ENCODE measurements at places on chromosomes 11 and 22.

DNA sequence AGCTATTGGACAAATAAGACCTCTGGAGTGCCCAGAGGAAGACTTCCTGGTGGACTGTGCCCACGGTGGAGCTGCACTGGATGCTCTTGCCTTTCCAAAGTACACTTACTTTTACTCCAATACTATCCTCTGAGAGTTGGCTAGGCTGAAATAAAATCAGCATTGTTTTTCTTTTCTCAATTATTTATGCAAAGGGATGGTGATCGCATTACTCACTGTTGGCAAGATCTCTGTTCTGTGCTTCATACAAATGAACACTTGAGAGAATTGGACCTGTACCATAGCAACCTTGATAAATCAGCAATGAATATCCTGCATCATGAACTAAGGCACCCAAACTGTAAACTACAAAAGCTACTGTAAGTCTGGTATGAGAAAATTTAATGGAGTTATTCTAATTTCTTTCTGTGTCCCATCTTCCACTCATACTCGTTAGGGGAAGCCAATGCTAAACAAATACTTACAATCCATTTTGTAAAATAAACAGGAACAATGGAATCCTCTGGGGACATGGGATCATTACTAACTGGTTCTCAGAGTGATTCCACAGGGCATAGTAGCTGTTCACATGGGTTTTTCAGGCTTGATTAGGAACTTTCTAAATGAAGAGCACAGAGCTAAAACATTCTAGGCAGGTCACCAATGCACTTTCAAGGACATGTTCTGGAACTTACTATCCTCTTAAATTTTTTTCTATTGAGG, 26.3 kb downstream of the NLRP14 start:
- DNase-seq, result no peak

- DNase-seq, result no peak
Measured at GRCh38 chr11:120198787-120199469, 11.9 kb upstream of the OAF start.

DNA sequence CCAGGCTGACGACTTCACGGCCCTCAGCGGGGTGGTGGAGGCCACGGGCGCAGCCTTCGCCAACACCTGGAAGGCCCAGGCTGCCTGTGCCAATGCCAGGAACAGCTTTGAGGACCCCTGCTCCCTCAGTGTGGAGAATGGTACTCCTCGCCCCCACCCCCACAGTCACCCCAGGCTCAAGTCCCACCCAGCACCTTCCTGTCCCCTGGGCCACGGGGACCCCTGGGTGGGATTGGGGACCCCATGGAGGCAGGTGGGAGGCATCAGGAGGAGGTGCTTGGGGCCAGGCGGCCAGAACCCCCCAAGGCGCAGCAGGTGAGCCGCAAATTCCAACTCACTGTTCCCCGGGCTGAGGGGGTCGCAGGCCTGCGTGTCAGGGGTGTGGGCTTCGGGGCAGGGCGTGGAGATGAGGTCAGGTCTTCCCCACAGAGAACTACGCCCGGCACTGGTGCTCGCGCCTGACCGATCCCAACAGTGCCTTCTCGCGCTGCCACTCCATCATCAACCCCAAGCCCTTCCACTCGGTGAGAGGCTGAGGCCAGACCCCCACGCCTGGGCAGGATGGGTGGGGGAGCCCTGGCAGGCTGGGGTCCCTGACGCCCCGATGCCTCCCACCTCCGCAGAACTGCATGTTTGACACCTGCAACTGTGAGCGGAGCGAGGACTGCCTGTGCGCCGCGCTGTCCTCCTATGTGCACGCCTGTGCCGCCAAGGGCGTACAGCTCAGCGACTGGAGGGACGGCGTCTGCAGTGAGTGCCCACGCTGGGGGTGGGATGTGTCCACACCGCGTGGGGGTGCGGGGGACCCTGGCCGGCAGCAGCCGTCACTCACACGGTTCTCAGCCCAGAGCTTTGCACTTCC, 9.4 kb downstream of the MUC5B start:
- no peak for DNase-seq

DNA sequence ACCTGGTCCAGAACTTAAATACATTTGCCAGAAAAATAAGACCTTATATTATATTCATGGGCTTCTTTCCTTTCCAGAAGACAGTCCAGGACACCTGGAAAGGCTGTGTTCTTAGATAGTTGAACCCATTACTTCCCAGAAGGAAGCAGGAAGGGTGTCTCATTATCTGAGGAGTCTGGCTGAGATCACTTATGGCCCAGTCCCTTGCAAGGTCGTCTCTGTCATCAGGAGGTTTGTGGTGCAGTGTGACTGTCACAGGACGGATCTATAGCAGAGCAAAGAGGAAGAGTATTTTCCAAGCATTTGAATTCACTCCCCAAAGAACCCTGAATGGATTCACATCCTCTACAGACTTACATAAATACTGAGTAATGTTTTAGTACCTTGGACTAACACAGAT, 270.7 kb upstream of the MTNR1B start:
- DNase-seq, result no peak

DNA sequence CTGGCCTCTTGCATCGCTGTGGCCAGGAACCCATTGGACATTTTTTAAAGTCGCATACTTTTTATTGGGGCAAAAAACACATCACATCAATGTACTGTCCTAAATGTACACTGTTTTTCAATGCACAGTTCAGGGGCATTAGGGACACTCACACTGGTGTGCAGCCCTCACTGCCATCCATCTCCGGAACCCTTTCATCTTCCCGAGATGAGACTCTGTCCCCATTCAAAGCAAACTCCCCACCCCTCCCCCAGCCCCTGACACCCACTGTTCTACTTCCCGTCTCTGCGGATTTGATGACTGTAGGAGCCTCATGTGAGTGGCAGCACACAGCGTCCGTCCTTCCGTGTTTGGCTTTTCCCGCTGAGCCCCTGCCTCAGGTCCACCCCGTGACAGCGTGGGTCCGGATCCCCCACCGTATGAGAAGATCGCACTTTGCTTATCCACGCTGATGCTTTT, 41.8 kb upstream of the TH start:
- peak; percentile 23 for DNase-seq

DNA sequence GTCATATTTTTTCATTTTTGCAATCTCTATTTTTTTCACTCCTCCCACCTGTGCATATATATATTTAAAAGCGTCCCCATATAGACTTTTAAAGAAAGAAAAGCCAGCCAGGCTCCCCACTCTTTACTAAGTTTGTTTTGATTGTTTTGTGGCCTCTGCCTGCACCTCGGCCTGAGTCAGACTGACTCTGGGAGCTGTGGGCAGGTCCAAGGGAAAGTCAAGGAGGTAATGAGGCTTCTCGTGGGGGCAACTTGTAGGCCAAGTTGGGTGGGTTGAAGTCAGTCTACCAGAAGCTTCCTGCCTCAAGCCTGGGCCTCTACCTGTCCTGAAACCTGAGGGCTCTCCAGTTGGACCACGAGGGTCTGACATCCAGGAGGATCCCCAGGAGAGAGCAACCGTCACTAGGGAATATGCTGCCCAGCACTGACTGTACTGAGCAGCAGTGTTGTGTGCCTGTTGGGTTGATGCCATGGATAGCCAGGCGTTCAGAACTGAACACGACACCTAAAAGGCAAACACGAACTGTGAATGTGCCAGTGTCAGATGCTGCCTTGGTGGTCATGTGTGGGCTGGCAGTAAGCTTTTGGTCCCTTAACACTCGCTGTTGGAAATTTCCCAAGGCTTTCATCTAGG, 58.8 kb downstream of the BMAL1 start:
- DNase-seq, result no peak

DNA sequence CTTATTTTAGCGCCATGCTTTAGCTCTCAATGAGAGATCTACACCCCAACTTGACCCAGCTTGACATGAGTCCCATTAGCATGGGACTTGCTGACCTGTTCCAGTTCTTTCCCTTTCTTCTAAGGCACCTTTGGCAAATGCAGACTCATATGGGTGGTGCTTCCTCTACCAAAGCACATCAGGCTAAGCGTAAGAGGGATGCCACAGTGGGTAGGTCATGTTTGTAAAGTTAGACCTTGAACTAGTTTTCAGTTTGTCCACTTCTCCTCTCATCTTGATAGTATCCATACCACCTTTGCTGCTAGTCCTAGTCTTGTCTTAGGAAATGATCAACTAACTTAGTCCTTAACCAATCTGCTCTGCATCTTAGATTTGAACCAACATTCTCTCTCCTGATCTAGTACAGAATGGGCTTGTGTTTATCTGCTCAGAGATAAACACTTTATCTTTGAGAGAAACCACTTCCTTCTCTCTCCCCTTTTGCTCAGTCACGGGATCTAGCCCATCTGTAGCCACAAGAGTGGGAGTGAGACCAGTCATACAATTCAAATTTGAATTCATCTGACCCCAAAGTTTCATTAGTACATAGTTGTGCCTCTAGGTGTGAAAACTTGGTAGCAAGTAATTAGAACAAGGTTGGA, 72.1 kb upstream of the CD44 start:
- DNase-seq, result no peak

GRCh38 chr22:40044870-40045834, 50.4 kb downstream of the FAM83F start:
- peak; percentile 65 for DNase-seq

GRCh38 chr11:131980199-131980598, 609.8 kb downstream of the NTM start:
- no peak for DNase-seq

- no peak for DNase-seq
Measured at GRCh38 chr11:64918017-64918416, 1.0 kb upstream of the ATG2A start.

GRCh38 chr11:34204396-34205279, 99.2 kb downstream of the NAT10 start:
- DNase-seq, result no peak

- no peak for DNase-seq
Measured at GRCh38 chr11:27551127-27551526, 44.6 kb upstream of the LIN7C start.

DNA sequence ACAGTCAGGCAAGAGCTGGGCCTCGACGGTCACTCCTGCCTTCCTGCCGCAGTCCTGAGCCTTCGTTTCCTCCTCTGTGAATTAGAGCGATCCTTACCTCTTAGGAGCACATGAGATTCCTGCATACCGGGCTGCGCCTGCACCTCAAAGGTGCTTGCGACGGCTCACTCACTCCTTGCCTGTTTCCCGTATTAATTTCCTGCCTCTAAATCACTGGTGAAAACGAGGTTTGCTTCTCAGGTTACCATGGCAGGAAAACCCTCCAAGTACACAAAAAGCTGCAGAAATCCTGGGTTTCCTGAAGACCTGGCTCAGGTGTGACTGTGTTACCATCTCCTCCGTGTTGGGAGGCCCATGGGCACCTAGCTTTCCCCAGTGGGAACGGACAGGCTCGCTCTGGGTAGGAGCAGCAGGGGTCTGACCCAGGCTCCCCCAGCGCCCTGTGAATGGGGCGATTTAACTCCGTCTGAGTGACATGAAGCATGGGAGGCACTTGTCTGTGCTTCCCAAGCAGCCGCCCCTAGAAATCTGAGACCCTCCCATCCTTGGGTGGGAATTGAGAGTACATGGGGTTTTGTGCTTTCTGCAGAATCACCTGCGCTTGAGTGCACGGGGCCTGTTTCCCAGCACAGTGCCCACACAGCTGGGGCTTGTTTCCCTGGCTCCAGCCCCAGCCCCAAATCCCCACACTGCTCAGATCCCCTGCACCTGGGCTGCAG, 64.8 kb downstream of the PHF21B start:
- DNase-seq, result no peak

GRCh38 chr22:39173050-39173706, 20.7 kb upstream of the CBX7 start:
- no peak for DNase-seq
